ENCODE measurements at places on chromosomes 12 and 14.

- H3K27me3 ChIP-seq: no peaks in the 10 kb centered on the region
- peaks cover 25% of the 10 kb centered on the region for H3K36me3 ChIP-seq
- DNase-seq: peak; percentile 54
- H3K4me3 ChIP-seq: peak overlapping the region; percentile 62
- peak overlapping the region; percentile 91 for H3K27ac ChIP-seq
These were observed 43.7 kb downstream of the KDM2B start for GRCh38 chr12:121536899-121537813.

DNA sequence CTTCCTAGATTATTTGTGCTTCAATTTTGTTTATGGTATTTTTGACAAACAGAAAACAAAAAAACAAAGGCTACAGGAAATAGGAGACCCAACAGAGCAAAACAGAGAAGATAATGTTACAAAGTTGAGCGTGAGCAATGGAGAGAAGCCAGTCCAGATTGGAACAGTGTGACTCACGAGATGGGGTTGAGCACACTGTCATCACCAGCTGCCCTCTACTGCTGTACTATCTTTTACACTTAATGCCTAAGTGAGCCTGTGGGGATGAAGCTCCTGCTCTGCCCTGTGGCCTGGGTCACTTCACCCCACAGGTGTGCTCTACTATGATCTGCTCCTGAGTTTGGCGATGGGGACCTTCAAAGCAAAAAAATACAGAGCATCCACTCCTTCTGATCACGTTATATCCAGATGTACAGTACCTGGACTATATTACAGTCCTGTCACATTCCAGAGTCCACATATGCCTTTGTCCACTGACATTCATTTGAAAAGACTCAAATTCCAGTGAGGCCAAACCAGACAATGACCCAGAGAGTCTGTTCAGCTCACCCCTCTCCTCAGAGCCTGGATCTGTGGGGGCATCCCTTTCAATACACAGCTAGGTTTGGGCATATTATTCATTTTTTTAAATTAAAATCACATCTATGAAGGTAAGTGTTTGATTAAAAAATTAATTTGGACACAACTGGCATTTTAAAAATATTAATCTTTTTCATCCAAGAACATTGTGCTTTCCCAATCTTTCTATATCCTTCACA is 4.4 kb downstream of the IPO8 start:
- H3K36me3 ChIP-seq: peaks cover 12% of the 10 kb centered on the region
- no peak for DNase-seq
- peaks cover 39% of the 10 kb centered on the region for H3K4me1 ChIP-seq
- H3K27me3 ChIP-seq: no peaks in the 10 kb centered on the region

DNA sequence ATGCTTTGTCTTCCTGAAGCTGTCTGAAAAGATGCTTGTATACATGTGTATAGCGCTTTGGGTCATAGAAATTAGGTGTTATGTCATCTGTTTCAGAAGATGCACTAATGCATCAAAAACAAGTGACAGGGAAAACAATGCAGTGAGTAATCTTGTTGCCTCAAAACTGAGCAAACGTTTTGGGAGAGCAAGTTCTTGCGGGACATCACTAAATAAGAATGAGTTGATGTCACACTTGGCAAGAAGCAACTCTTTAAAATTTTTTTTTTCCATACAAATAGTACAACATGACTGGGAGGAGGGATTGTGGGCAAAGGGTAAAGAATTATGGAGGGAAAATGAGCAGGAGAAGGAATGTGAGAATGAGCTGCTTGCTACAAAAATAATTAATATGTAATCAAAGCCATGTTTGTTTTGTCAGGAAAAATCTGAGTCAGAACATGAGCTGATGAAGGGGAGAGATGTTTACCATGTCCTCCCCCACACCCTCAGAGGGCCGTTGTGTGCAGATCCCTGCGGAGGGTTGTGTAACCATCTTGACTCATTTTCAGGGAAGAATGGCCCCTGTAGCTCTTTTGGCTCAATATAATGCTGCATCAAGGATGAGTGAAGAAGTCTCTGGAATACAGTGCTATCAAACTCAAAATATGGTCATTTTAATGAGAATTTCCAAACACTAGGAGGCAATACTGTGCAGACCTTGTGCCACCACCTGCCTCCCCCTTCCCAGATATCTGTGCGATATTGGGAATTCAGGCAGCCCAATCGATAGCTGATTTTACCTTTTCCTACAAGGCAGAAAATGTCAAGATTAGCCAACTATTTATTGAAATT is 41.4 kb downstream of the BORCS5 start:
- no peak overlapping the region for H3K27ac ChIP-seq
- peaks cover 6% of the 10 kb centered on the region for H3K36me3 ChIP-seq
- H3K4me1 ChIP-seq: peaks cover 33% of the 10 kb centered on the region
- DNase-seq: no peak

- H3K4me3 ChIP-seq: no peak overlapping the region
- no peaks in the 10 kb centered on the region for H3K4me1 ChIP-seq
- no peaks in the 10 kb centered on the region for H3K27me3 ChIP-seq
- no peaks in the 10 kb centered on the region for H3K36me3 ChIP-seq
These were observed 1724.1 kb upstream of the SEL1L start for GRCh38 chr14:83257466-83258439.

DNA sequence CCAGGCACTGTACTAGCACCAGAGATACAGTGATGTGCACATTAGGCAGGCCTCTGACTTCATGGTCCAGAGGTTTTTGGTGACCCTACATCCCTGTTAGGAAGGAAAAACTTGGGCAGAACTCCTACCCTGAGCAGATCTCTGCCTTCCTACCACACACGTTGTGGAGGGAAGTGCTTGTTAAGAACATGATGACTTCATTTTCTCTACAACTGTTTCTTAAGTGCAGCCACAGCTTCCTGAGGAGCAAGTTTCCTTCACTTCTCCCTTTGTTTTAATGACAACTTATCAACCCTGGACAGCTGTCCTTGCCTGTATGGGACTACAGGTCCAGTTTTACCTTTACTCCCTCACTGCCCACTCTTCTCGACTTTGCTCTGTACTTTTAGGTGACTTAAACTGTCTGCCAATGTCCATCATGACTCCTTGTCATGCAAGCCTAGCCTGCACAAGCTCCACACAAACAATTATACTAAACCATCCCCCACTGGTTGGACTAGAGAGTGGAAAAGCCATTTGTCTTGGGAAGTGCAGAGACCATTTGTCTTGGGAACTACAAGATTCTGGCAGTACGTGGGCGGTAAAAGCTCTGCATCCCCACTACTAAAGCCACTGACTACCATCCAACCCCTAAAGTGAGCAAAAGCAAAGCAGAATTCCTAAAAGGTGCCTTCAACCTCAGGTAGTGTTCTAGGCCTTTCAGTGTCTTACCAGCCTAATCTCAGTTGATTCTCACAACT is 359.8 kb downstream of the EGLN3 start:
- H3K36me3 ChIP-seq: no peaks in the 10 kb centered on the region
